ENCODE measurements at places on chromosomes 1 and 21. TPM values are rescaled to one million over a fixed set of nuclear protein-coding genes. Genes with fewer than 3 reads are reported as not detected.

The PRR9 gene
- not detected for total RNA-seq

The ATAD3C gene
- total RNA-seq, result 7.5 TPM

The KPRP gene
- total RNA-seq, result not detected

The LAD1 gene
- 29.0 TPM for total RNA-seq

The NSUN4 gene
- total RNA-seq, result 20.4 TPM

The FABP3 gene
- total RNA-seq, result 9.0 TPM

The ARHGAP30 gene
- total RNA-seq, result 0.13 TPM

The PAQR6 gene
- 14.6 TPM for total RNA-seq

Measured in H9 (cell line).